ENCODE measurements at places on chromosomes 16 and 17.

GRCh38 chr17:38984666-38985065, 17.5 kb upstream of the FBXO47 start:
- no peak for DNase-seq

- no peak for DNase-seq
Observed at GRCh38 chr17:10130677-10131076, 67.7 kb downstream of the GAS7 start.

- no peak for DNase-seq
Observed at GRCh38 chr16:23896832-23897821, 61.3 kb downstream of the PRKCB start.

DNA sequence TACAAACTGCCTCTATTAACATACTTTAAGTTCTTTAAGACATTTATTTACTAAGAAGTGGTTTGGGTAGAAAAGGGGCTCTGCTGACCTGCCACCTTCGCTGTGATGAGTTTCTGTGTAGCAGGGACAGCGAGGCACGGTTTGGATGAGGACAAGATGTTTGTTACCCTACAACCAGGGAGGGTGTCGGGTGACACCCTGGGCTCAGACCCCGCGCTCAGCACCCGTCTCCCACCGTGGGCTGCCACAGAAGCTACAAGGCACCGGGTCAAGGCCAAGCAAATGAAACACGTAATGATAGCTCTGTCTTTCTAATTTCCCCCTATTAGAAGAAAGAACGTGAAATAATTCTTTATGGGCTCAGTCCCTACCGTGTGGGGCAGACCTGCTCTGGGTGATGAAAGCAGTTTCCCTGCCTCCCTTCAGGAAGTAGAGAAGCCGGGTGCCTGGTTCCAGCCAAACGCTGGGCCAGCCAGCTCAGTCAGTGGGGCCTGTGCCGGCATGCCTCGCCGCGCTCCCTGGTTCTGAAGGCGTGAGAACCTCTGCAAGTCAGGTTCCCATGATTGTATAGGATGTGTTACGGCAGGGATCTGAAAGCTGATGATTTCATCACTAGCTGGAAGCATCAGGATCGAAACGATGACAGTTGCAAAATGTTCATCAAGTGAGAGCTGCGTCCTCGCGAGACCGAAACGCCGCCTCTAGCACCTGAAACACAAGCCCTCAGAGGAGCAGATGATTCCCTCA, 3.9 kb downstream of the ZNF750 start:
- DNase-seq, result no peak

- no peak for DNase-seq
Observed at GRCh38 chr16:22023505-22023904, 15.6 kb downstream of the MOSMO start.

DNA sequence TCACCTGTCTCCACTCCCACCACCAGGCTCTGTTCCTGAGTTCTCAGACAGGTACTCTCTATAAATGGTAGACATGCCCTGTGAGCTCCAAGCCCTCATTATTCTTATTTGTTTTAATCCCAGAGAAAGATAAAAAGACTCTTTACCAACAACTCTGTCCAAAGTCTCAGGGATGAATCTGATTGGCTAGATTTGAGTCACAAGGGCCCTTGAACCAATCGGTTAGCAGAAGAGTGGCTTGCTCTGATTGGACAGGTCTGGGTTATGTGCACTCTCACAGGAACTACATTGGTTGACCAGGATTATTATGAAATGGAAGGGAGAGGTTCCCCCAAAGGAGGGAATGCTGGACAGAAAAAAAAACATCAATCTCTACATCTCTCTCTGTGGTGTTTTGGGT, 7.5 kb downstream of the COTL1 start:
- no peak for DNase-seq

GRCh38 chr17:76914937-76915336, 46.7 kb downstream of the MGAT5B start:
- no peak for DNase-seq
